ENCODE measurements at places on chromosomes 5 and 9.

GRCh38 chr9:87898151-87898550, 15.5 kb downstream of the SPATA31E1 start:
- no peak for DNase-seq

- DNase-seq: no peak
Measured at GRCh38 chr9:115883467-115884329, 269.9 kb upstream of the PAPPA start.

- no peak for DNase-seq
Measured at GRCh38 chr5:170121321-170121720, 15.6 kb downstream of the FOXI1 start.

GRCh38 chr9:13410566-13411031, 131.1 kb upstream of the MPDZ start:
- DNase-seq: no peak

GRCh38 chr9:126109575-126109974, 217.1 kb upstream of the MVB12B start:
- no peak for DNase-seq

- no peak for DNase-seq
Measured at GRCh38 chr5:174500636-174501035, 223.7 kb upstream of the MSX2 start.

- no peak for DNase-seq
Measured at GRCh38 chr9:9920425-9921060, 692.3 kb downstream of the PTPRD start.

DNA sequence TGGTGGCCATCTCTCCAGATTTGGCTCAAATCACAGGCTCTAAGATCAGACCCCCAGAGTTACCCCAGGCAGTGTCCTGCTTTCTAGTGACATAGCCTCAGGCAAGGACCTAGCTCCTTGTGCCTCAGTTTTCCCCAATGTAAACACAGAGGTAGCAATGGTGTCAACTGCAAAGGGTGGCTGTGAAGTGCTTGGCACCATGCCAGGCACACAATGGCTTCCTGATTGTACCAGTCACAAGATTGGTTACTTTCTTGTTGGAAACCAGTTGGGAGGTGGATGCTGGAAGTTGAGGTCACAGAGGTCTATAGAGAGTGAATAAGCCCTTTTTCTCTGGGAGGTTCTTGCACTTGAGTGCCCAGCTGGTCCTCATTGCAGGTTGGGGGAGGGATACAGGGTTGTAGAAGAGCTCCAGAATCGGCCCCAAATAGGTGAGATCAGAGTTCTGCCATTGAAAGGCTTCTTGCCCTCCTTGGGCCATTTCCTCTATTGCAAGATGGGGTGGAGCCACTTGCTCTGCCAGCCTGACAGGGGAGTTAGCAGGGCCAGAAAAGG, 2.3 kb downstream of the STKLD1 start:
- DNase-seq: no peak

GRCh38 chr9:130041648-130042405, 1.2 kb downstream of the FNBP1 start:
- DNase-seq: peak; percentile 60

- DNase-seq: no peak
Measured at GRCh38 chr5:90015584-90016018, 394.0 kb downstream of the CETN3 start.

DNA sequence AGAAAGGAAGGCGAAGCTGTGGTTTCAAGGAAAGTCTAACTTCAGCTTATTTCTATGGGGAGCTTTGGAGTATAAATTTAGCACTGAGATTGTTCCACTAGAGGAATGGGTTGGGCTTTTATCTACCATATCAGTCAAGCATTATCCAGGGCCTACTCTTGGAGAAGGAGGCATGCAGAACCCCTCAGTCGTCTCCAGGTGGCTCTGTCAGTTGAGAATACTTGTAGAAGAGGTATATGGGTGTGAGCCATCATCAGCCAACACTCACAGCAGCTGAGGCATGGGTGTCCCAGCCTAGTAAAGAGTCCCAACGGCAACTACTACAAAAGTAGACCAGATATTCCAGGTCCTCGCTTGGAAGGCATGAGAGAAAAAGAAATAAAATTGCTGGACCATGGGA, 548.5 kb upstream of the GRAMD2B start:
- DNase-seq: no peak

DNA sequence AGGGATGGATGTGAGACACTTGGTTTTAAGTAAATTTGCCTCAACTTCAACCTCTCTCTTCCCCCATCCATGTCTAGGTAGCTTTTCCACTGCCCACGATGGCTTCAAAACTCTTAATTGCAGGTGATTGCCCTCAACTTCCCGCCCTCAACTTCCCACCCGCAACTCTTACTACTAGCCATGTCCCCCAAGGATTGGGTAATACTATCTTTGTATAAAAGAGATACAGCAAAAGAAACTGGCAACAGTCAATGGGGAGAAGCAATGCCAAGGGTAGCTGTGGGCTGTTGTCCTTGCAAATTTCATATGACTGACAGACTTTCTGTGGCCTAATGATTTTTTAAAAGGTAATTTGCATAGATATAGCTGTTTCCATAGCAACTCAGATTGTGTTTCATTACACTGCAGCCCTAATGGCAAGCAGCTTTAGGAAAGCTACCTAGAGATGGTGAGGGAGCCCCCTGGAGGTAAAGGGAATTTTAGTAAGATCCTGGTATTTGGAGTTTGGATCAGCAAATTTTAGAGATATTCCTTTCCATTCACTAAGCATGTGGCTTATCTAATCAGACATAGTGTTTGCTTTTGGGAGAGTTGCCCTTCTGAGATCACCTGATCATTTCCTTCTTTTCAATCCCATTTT, 421.5 kb upstream of the DAP start:
- DNase-seq: peak; percentile 46

- DNase-seq: no peak
Measured at GRCh38 chr5:30804739-30805505, 388.6 kb upstream of the CDH6 start.

DNA sequence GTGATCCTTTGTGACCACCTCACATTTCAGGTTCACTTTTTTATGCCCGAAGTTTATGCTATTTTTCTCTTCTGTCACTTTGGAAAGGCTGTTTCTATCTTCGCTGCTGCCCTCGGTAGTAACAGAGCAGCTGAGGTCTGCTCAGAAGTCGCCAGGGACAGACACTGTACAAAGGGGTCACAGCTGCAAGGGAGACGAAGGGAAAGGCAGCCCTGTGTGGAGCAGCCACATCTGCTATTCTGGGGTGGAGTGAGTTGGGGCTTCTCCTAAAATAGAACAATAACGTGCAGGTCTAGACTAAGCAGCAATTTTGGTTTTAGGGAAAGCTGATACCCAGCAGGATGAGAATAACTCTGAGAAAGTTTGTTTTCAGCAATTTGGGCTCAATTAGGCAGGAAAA, 72.5 kb downstream of the ACTL7B start:
- DNase-seq: no peak

- no peak for DNase-seq
Measured at GRCh38 chr9:6902423-6902822, 144.7 kb downstream of the KDM4C start.

- DNase-seq: no peak
Measured at GRCh38 chr5:39143151-39143860, 69.1 kb upstream of the RICTOR start.

DNA sequence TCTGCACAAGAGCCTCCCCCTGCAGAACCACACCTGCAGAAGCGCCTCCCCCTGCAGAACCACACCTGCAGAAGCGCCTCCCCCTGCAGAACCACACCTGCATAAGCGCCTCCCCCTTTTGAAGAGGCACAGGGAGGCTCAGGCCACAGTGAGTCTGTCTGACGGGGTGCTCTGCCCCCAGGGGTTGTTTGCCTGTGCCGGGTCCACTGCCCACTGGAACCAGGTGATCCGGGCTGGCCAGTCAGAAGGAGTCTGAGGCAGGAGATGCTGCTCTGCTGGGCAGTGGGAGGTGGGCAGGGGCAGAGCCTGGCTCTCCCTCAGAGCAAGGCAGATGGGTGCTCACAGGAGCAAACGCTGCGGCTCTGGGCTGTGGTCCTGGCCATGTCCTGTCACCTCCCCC, 60.8 kb upstream of the RNU6ATAC start:
- no peak for DNase-seq

DNA sequence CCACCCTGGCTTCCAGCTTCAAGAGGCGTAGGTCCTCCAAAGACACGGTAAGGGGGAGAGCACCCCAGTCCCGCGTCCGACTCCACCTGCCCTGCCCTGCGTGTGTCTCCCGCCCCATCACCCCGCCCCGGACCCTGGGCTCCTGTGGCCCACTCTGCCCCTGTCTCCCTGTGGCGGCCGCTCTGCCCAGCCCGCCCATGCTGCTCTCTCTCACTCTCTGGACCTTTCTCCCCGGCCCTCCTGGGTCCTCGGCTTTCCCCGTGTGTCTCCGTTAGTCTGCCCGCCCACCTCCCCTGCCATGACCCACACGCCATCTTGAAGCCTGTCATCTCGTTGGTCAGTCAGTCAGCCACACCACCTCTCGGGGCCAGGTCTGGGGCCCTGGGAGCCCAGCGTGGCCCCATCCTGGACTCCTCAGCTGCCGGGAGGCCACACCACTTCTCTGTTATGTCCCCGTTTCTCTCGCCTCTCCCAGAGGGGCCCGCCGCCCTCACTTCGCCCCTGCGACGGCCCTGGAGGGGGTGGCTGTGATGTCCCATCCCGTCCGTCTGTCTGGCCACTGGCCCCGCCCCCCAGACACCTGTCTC, 4.5 kb downstream of the LRRC26 start:
- no peak for DNase-seq

DNA sequence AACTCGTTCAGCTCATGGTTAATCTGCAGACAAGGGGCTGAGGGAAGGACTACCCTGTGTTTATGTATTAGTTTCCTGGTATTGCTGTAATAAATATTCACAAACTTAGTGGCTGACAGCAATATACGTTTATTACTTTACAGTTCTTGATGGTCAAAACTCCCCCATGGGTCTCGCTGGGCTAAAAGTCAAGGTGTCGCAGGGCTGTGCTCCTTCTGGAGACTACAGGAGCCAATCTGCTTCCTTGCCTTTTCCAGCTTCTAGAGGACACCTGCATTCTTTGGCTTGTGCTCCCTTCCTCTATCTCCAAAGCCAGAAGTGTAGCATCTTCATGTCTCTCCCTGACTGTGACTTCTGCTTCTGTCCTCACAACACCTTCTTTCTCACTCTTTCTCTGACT, 653.8 kb upstream of the RIOK2 start:
- DNase-seq: no peak

DNA sequence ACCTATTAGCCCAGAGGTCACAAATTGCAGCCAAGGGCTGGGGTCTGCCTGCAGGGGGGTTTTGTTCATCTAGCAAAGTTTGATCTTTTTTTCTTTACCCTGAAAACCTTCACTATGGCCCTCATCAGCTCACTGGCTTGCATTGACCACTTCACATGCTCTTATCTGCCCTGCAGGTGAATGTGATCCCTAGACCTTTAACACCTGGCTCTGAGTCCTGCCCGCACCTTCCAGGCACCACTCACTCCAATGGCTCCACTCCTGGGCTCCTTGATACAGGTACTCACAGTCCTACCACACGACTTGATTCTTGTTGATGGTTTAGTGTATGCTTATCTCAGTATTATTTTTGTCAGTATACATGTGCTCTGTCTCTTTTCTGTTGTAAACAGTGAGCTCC, 92.5 kb downstream of the FEM1C start:
- DNase-seq: no peak

- DNase-seq: no peak
Measured at GRCh38 chr5:125798307-125798706, 624.9 kb upstream of the GRAMD2B start.

GRCh38 chr5:151258201-151258611, 5.2 kb downstream of the GM2A start:
- DNase-seq: no peak

DNA sequence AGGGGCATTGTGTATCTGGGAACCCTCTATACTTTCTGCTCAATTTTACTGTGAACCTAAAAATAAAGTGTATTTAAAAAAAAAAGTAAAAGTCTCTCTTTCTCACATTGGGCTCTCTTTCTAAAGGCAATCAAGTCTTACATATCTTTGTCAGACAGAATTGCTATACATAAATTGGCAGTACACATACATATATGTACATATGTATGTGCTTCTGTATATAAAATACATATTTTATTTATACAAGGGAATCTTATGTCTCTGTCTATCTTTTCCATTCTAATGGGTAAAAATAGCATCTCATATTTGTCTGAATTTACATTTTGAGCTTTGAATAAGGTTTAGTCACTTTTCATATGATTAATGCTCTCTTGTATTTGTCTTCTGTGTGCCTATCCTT, 348.8 kb downstream of the SPATA31D1 start:
- no peak for DNase-seq

GRCh38 chr5:73943397-73943796, 317.4 kb downstream of the ARHGEF28 start:
- DNase-seq: no peak

DNA sequence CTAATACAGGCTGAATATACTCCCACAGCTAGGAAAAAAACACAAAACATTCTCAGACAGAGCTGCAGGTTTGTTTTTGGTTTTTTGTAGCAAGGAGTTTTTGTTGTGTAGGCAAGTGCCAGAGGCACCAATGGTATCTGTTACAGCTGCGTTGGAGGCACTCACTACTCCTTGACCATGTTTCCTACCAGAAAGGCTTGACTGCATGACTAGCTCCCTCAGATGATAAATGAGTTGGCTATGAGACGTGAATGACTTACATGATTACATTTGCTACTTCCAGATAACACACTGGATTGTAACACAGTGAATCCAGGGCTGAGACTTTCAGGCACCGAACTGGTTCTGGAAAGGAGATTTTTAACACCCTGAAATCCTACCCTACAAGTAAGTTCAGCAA, 18.8 kb downstream of the GZMK start:
- no peak for DNase-seq

- no peak for DNase-seq
Measured at GRCh38 chr5:7376871-7377270, 19.1 kb upstream of the ADCY2 start.

- DNase-seq: no peak
Measured at GRCh38 chr5:72210888-72211678, 103.8 kb downstream of the MAP1B start.

DNA sequence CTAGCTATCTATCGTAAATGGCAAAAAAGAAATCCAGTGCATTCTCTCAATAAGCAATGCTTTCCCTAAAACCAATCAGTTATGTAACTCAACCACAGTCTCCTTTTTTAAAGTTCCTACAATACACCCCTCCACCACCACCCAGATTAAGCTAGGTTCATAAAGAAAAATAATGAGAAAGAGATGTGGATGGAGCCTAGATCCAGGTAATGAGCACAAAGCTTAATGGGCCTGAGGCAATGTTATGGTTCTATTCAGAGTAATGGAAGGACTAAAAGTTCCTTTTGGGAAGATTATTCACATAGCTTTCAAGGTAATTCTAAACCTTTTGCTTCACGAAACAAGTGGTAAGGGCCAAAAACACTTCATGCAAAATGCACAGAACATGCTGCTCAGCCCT, 113.5 kb downstream of the MPDZ start:
- no peak for DNase-seq

GRCh38 chr5:139844472-139845145, 49.0 kb downstream of the PSD2 start:
- DNase-seq: peak; percentile 72

- no peak for DNase-seq
Measured at GRCh38 chr9:35548571-35548970, 56.5 kb upstream of the TESK1 start.

DNA sequence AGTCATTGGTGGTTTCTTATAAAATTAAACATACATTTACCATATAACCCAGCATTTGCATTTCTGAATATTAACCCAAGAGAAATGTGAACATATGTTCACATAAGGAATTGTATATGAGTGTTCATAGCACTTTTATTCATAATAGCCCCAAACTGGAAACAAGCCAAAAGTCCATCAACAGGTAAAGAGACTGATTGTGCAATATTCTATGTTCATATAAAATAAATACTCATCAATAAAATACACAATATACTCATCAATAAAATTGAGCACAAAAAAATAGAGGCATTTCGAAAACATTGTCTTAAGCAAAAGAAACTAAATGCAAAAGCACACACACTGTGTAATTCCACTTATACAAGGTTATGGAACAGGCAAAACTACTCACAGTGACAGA, 3.7 kb downstream of the SMIM23 start:
- DNase-seq: no peak
